Frontal cortex (tissue), 4 donors: ENCODE measurements at places on chromosomes 12 and 14. TPM values are rescaled to one million over a fixed set of nuclear protein-coding genes. Genes with fewer than 3 reads are reported as not detected.

GRCh38 chr14:50619569-50620141 lies 48.5 kb downstream of the SAV1 start:
- peak; percentile 13 for DNase-seq

DNA sequence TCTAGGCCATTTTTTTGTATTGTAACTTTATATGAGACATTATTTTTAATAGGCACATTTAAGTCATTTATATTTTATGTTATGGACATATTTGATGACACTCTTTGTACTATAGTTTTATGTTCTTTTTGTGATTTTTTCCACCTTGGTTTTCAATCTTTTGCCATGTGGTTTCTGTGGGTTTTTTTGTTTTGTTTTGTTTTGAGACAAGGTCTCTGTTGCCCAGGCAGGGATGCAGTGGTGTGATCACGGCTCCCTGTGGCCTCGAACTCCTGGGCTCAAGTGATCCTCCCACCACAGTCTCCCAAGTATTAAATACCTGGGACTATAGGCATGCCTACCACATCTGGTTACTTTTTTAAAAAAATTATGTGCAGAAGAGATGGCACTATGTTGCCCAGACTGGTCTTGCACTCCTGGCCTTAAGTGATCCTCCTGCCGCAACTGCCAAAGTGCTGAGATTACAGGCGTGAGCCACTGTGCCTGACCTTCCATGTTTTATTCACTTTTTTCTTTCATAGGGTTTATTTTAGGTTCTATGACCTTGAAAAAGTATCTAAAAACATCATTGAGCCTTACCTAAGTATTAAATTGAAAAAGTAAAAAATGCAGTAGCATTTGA lies 16.3 kb downstream of the MSRB3 start:
- no peak for DNase-seq

GRCh38 chr14:52513249-52513648 lies 39.1 kb downstream of the TXNDC16 start:
- no peak for DNase-seq

DNA sequence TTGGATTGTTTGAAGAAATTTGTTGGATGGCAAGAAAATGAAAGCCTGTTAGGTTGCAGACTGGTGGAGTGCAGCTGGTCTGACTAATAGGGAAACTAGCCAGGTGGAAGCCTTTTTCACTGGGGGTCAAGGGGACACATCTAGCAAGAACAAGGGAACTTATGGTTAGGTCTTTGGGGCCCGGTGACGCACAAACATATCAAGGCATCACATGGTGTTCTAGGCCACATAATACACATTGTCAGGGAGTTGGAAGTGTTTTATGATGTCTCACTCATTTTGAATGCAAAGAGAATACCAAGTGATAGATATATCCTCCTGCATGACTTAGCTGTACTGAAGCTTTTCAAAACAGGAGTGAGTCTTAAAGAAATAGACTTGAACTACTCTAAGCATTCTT lies 351.2 kb downstream of the KCNH5 start:
- no peak for DNase-seq

DNA sequence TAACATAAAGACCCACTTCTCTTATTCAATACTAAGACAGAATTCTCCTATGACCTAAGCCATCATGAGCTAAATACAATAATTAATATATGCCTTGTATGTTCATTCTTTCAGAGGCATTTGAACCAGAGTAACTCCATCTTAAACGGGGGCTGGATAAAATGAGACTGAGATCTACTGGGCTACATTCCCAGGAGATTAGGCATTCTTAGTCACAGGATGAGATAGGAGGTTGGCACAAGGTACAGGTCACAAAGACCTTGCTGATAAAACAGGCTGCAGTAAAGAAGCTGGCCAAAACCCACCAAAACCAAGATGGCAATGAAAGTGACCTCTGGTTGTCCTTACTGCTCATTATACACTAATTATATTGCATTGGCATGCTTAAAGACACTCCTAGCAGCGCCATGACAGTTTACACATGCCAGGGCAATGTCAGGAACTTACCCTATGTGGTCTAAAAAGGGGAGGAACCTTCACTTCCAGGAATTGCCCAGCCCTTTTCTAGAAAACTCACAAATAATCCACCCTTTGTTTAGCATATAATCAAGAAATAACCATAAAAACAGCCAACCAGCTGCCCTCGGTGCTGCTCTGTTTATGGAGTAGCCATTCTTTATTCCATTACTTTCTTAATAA lies 260.7 kb downstream of the SSPN start:
- no peak for DNase-seq

Gene SLC8A3
- 43.6 TPM for total RNA-seq

GRCh38 chr12:21989819-21990412 lies 48.7 kb upstream of the ABCC9 start:
- DNase-seq: no peak

DNA sequence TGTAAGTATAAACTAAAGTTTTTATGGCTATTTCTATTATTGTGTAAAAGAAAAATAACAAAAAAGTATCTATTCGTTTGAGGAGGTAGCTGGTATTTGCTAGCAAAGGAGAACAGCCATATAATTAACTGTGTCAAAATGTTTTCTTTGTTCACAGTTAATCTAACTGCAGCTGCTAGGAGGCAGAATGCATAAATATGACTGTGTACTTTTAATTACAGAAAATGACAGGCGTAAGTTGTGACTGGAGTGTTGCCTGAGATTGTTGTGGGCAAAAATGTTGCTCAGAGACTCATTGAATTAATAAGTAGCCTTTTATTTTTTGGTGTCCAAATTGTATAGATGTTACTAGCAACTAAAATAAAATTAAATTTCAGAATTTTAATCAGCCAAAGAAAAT lies 33.5 kb downstream of the PTPRO start:
- DNase-seq: no peak

Gene MIP
- total RNA-seq: 0.41 TPM

- no peak for DNase-seq
Observed at GRCh38 chr12:47849261-47849660, 29.6 kb upstream of the HDAC7 start.

GRCh38 chr12:114501474-114501807 lies 95.5 kb upstream of the TBX5 start:
- no peak for DNase-seq

DNA sequence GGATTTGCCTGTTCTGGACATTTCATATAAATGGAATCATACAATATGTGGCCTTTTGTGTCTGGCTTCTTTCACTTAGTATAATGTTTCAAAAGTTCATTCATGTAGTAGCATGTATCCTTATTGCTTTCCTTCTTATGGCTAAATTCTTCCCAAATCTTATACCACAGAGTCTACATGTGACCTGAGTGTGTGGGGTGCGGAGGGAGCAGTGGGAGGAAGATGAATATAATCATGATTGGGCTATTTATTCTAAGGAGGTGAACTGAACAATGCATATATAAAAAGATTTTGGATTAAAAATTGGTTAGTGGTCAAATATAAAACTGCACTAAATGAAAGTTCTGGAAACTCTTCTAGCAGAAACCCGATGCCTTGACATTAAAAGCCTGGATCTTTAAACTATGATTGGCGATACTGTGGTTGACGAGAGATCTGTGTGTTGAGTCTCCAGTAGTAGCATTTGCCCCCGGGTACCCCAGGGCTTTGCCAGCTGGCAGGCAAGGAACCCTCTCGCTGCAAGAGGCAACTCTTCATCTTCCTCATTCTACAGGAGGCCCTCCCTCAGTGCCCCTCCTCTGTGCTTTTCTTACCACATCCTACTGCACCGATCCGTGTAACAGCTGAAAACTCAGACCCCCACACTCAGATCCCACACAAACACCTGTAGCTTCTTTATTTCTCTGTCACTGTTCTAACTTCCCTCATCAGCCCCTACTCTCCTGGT lies 2.6 kb downstream of the CYP46A1 start:
- DNase-seq: no peak

Gene RNFT2
- 45.2 TPM for total RNA-seq

Gene ALX1
- under 0.01 TPM for total RNA-seq

DNA sequence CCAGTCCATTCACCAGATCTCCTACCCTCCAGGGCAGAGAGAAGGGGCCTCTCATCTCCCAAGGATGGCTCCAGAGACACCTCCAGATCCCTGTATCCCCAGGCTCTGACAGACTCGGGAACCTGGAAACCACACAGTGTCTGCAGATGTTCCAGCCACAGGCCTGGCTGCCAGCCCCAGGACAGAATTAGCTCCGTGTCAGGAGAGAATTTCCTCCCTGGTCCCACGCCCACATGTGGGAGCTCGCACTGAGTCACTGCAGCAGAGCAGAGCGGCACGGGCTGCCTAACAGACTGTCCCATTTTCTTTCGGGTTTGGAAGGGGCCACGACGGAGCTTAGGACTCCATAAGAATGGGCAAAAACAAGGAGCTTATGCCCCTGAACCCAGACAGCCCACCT lies 33.6 kb downstream of the CMKLR1 start:
- DNase-seq: no peak

Gene MDGA2
- total RNA-seq: 39.1 TPM

GRCh38 chr14:99233222-99234035 lies 38.6 kb downstream of the BCL11B start:
- DNase-seq: no peak

DNA sequence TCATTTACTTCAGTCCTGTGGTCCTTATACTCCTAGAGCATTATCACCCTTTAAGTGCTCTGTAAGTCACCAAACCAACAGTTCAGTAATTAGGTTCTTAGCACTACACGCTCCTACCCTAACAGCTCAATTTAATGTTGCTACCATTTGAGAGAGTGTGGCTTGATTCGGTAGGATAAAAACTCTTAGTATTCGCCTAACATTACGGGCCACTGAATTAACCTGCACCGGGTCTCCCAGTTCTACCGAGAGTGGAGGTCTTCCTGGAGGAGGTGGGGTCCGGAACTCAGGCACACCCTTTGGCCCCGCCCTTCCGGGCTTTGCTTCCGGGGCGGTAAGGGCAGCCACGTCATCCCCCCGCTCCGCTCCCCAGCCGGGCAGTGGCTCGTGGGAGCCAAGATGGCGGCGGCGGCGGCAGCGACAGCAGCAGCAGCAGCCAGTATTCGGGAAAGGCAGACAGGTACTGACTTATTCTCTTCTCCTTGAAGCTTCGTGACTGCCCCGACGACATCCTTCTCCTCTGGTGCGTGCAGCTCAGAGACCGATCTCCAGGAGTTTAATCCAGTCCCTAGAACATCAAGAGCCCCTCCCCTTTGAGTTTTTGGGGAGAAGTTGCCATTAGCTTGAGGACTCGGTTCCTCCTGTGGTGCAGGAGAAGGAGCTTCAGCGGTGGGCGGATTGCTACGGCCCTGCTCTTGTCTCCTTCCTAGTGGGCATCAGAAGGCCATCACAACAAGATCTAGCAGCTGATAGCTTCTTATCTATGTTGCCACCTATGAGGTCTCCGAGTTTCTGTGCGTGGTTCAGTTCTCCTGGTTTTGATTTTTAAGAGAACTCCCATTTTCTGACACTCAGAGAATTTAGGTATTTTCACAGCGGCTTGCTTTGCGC lies at the start of gene SCFD1:
TSS of gene SCFD1 (plus strand) at position 380 of the 891 bp plus-strand sequence. CDS start at position 400, 20 bp downstream.
- peak; percentile 64 for DNase-seq

DNA sequence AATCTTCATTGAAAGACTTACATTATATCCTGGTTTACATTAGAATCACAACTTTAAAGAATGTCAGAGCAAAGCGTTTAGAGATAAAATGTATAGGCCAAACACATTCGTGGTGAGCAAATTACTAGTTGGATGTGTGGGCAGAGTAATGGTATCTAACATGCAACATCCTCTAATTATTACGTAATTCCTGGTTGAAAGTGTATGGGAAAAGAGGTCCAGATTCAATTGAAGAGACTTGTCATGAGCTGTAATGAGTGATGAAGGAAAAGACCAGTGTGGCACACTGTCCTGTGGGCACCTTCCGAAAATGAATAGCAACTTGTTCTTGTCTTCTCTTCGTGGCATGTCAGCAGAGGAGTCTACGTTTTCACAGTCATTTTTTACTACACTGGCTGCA lies 192.8 kb downstream of the LRIG3 start:
- no peak for DNase-seq

Gene KLHL33
- total RNA-seq: under 0.01 TPM

Gene CCDC197
- not detected for total RNA-seq

Gene PCK2
- 1.6 TPM for total RNA-seq

DNA sequence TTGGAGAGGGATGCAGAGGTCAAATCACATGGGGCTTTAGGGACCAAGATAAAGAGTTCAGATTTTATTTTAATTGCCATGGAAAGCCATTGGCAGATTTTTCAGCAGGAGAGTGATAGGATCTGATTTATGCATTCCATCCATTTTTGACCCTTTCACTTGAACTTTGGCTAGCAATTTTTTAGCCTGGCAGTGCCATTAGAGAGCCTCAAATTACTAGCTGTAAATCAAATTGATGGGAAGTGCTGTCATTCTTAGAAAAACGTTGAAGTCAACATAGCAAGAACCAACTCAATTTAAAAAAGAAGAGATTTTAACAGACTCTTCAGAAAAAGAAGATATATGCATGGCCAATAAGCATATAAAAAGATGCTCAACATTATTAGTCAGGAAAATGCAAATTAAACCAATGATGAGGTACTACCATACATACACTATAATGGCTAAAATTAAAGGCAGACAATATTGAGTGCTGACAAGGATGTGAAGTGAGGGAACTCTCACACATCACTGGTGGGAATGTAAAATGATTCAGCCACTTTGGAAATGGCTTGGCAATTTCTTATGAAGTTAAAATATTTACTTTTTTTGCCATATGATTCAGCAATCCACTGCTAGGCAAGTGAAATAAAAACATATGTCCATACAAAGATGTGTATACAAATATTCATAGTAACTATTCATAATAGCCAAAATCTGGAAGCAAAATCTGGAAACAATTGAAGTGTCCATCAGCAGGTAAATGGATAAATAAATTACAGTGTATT lies 89.7 kb downstream of the PTCSC3 start:
- no peak for DNase-seq

GRCh38 chr12:124605150-124605882 lies 37.9 kb upstream of the NCOR2 start:
- no peak for DNase-seq

DNA sequence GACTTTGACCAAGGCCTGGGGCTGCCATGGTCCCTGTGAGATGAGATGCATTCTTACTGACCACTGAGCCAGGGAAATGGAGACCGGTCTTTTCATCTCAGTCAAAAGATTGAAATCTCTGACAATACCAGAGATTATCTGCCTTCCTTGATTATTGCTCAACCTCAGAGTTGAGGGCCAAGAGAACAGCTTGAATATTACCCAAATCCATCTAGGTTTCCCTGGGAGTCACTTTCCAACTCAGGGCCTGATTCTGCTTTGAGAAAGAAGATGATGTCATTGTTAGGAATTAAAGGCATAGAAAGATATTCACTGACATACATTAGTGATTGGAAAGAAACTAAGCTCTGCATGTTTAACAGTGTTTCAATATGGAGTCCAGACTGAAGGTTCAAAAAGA lies 515.9 kb upstream of the TBX3 start:
- DNase-seq: no peak

Gene SMIM41
- not detected for total RNA-seq
